HT-29 (cell line): ENCODE measurements at places on chromosomes 16 and 17.

GRCh38 chr16:27566417-27566816 is 16.5 kb downstream of the KATNIP start:
- no peak for DNase-seq

- DNase-seq, result peak; percentile 44
Measured at GRCh38 chr16:80369138-80369958, 171.4 kb upstream of the DYNLRB2 start.

DNA sequence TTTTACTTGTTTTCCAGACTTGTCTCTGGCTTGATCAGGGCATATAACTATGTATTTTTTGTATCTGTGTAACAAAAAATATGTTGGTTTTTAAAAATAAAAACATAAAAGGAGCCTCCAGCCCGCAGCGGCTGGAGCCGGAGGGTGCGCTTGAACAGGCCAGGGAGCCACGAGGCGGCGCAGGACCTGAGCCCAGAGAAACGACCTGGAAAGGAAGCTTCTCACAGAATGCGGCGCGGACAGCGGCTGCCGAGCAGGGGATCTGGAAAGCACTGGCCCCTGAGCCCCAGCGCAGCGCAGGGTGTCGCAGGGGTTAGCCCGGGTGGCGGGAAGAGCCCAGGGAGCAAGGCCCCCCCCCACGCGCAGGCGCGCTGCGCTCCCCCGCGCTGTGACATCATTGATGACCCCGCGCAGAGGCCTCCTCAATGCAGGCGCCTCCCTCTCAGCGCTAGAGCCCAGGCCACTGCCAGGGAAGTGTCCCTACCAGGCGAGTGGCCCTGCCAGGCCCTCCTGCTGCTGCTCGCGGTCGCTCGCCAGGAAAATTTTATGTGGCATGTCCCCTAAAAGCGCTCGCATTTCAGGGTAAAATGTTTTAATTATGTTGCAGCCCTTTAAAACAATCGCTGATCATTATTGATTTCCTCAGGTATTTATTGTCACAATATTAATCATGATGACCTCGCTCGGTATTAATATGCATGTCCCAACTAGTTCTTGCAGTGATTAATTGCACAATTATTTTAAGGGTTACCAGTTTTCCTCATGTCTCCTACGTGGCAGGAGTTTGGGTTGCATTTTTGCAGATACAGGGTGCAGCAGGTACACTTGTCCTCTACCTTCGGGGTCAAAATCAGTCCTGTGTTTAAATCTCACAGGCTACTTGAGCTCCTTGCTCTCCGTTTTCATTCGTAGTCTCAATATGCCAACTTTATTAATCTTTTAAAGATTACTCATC is 134.2 kb downstream of the USP22 start:
- DNase-seq, result peak; percentile 88

- peak; percentile 79 for DNase-seq
Measured at GRCh38 chr17:3557768-3558583, at the start of gene TRPV3. TSS of gene TRPV3 (minus strand) at chr17:3557812. CDS start at chr17:3554850, 2,962 bp downstream.

GRCh38 chr16:84253173-84253572 is 13.4 kb upstream of the KCNG4 start:
- DNase-seq, result no peak

DNA sequence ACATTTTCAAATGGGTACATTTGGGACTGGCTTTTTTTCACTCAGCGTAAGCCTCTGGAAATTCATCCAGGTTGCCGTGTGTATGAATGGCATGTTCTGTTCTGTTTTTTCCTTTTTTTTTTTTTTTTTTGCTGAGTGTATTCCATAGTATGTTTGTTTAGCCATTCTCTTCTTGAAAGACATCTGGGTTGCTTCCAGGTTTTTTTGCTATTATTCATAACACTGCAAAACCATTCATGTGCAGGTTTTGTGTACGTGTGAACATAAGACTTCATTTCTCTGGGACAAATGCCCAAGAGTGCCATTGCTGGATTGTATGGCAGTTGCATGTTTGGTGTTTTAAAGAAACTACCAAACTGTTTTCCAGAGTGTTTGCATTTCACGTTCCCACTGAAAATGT is 335.9 kb upstream of the TNRC6C start:
- no peak for DNase-seq

GRCh38 chr17:45363498-45363897 is 46.7 kb upstream of the MAP3K14 start:
- no peak for DNase-seq

GRCh38 chr16:22683258-22683657 is 130.7 kb upstream of the HS3ST2 start:
- no peak for DNase-seq

DNA sequence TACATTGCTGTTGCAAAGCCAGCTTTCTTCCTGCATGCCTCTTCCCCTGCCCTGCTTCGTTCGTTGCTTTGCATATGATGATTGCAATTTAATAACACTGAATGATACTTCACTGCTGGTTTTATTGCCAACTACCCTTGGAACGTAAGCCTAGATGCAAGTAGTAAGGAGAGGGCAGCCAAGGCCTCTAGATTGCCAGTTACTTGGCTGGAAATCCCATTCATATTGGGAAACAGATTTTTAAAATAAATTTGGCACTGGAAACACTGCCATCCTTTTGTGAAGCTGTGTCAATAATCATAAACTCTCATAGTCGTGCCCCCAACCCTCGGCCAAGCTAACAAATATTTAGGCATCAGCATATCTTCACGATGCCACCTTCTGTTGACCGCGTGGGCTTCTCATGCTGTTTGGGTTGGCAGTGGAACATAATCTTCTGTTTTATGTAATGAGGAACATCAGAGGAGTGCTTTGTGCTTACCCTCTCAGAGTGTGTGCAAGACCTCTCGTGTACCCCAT is 86.5 kb downstream of the MAP2K6 start:
- DNase-seq, result no peak

GRCh38 chr17:47864791-47865216 is 13.8 kb upstream of the SP6 start:
- DNase-seq, result no peak

DNA sequence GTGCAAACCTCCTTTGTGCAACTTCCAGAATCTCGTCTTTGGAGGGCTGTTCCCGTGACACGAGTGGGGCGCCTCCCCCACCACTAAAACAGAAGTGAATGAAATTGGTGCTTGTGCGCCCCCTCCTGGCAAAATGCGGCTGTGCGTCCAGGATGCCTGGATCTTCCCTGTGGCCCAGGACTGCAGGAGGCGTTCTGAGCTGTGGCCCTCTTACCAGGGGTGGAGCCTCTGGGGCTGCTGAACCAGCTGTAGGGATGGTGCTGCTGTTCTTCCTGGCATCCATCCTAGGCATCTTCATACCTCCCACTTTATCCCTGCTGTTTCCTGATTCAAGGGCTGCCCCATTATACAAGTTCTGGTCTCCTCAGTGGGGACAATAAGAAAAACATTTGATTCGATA is 18.5 kb upstream of the NAGLU start:
- peak; percentile 94 for DNase-seq

GRCh38 chr17:2011411-2012371 is 13.4 kb downstream of the RTN4RL1 start:
- DNase-seq, result peak; percentile 7

DNA sequence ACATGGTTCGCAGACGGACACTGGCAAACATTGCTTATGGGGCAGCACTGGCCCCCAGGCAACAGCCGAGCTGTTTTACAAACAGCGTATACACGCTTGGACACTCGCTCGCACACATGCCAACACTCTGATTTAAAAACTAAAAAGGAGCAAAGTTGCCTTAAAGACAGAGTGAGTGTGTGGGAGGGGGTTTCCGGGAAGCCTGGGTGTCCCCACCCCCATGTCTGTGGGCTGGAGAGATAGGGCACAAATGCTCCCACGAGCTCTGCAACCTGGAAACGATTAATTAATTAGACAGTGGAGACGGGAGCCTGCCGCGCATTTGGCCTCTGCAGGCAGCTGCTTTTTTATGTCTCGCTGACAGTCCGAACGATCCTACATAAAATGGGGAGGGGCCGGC is 107.9 kb upstream of the ZNF469 start:
- no peak for DNase-seq

- no peak for DNase-seq
Measured at GRCh38 chr16:84534815-84535214, 30.4 kb upstream of the MEAK7 start.

DNA sequence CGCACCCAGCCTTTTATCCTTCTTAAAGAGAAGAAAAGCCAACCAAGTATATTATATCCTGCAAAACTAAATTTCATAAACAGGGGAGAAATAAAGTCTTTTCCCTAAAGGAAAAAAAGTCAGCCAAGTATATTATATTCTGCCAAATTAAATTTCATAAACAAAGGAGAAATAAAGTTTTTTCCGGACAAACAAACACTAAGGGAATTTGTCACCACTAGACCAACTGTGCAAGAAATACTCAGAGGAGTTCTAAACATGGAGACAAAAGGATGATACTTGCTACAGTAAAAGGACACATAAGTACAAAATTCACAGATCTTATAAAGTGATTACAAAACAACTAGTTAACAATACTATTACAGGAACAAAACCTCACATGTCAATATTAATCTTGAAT is 14.4 kb upstream of the CCL18 start:
- no peak for DNase-seq

DNA sequence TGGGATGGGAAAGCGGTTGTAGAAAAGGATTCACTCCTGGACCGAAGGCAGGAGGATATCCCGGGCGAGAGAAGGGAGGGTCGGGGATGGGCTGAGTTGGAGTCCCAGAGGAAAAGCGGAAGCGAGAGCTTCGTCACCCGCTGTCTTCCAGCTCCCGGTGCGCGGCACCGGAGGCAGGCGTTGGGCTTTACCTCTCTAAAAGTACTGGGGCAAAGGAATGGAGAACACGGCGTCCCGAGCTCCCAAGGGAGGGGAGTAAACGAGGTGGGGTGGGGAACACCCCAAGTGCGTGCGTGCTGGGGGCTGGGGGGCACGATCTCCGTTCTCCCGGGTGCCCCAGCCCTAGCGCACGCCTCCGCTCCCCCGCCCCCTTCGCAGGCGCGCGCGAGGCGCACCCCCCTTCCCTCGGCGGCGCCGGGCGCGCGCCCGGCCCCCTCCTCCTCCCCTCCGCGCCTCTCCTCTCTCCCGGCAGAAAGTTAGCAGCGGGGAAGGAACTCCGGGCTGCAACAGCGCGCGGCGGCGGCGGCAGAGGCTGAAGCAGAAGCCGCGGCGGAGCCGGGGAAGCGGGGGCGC is at the start of gene HS3ST4:
TSS of gene HS3ST4 (plus strand) at position 441 of the 573 bp plus-strand sequence.
- DNase-seq, result no peak
